ENCODE measurements at places on chromosomes 5 and 9. TPM values are rescaled to one million over a fixed set of nuclear protein-coding genes. Genes with fewer than 3 reads are reported as not detected.

The SLC36A2 gene
- total RNA-seq: not detected

The CDH9 gene
- not detected for total RNA-seq

The GADD45G gene
- 11.4 TPM for total RNA-seq

The NUTM2F gene
- not detected for total RNA-seq

The AGXT2 gene
- total RNA-seq: 55.0 TPM

The C8G gene
- 743 TPM for total RNA-seq

The CDC25C gene
- total RNA-seq: 0.18 TPM

The UBE2D2 gene
- total RNA-seq: 53.0 TPM

The CDH12 gene
- not detected for total RNA-seq

The ACTBL2 gene
- total RNA-seq: not detected

The SMIM15 gene
- total RNA-seq: 43.0 TPM

DNA sequence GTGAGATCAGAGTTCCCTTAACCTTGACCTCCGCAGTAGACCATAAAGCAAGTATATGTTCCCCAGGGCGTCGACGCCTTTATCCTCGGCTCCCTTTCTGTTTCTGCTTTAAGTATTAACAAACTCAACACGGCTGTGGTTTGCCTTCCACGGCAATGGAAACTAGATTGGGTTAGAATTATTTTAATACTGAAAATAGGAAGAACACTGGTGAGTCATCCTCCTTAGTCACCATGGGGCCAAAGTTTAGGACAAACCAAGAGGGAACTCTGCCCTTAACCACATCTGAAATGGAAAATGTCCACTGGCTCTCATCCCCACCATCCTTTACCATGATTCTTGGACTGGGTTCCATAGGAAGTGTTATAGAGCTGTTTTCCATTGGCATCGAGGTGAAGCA lies 386.1 kb downstream of the ACTL7B start:
- DNase-seq: no peak

DNA sequence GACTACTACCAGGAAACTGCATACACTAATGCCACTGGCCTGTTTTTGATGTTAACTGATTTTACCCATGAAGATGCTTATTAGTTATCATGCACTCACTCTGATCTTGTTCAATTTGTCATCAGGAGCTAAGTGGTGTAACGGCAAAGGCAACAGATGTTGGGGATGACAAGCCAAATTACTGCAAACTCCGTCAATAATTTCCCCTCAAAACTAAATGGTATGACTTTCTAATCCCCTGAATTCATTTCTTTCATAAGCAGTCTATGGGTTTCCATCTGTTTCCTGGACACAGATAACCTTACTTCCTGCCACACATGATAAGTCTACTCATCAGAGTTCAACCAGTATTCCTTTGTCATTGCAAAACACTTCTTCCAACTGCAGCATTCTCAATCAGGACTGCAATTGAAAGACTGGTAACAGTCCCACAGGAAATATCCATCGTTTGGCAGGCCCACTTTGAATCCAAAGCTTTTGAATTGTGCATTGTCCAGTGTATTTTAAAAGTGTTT lies 96.2 kb upstream of the SMC2 start:
- DNase-seq: no peak

GRCh38 chr5:167247816-167248215 lies 1043.6 kb upstream of the WWC1 start:
- no peak for DNase-seq

- DNase-seq: no peak
Observed at GRCh38 chr5:37871023-37871815, 31.4 kb upstream of the GDNF start.

DNA sequence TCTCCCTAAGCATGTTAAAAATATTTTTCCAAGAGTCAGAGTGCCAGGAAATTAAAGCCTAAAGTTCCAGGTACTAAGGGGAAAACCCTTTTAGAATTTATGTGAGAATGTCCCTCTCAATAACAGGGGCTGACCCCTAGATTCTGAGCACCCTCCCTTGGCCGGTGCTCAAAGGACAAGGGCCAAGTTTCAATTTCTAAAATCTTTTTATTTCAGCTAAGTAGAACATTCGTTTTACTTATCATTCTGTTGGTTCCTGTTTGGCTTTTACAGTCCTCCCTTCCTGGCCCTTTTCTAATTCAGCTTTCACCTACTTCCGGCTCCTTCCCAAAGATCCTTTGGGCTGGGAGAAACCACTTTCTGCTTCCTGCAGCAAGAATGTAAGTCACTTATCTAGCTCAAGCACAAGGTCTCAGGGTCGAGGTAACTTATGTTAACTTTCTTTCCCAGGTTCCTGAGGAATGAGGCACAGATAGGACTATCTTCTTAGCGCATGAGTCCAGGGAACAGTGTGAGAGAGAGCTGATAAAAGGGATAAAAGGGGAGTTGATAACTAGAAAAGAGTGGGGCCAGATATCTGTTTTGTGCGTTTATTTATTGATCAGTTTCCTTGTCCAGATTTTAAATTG lies 34.6 kb upstream of the F2RL2 start:
- DNase-seq: no peak

DNA sequence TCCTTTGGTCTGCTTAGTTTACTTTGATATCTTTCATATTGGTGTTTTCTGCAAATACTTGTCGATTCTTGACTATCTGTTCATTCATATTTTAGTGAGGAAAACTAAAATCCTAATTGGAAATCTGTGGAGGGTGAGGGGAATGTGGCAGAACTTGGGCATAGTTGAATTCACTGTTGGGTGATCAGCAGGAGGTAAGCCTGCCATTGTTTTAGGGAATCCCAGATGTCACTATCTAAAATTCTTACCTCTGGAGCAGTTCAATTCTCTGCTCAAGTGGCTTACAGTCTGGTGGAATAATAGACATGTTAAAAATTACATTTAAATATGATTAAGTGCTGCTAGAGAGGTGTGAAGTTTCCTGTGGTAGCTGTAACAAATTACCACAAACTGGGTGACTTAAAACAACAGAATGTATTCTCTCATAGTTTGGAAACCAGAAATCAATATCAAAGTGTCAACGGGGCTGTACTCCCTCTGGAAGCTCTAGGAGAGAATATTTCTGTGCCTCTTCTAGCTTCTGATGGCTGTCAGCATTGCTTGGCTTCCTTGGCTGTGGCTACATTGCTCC lies 90.3 kb upstream of the GCNT4 start:
- no peak for DNase-seq

DNA sequence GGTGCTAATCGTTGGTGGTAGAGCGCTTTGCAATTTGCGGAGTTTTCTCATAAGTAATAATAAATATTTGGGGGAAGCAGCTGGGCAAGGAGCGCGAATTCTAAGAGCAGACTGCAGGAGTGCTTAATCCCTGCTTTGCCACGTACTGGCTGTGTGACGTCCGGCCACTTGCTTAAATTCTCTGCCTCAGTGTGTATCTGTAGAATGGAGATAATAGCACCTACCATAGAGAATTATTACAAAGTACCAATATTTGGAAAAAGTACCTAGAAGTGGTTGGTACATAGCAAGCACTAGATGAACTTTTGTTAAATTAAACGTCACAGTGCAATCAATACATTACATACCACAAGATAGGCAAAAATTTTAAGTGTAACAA lies 598 bp upstream of the TMED7 start:
- no peak for DNase-seq

GRCh38 chr9:113179839-113180238 lies 29.0 kb downstream of the SLC31A2 start:
- no peak for DNase-seq

GRCh38 chr9:133842721-133843227 lies 104.6 kb upstream of the SARDH start:
- no peak for DNase-seq

- DNase-seq: no peak
Observed at GRCh38 chr9:122446819-122447484, 30.8 kb downstream of the OR1J1 start.

- no peak for DNase-seq
Observed at GRCh38 chr5:39176759-39177630, 42.4 kb downstream of the FYB1 start.

DNA sequence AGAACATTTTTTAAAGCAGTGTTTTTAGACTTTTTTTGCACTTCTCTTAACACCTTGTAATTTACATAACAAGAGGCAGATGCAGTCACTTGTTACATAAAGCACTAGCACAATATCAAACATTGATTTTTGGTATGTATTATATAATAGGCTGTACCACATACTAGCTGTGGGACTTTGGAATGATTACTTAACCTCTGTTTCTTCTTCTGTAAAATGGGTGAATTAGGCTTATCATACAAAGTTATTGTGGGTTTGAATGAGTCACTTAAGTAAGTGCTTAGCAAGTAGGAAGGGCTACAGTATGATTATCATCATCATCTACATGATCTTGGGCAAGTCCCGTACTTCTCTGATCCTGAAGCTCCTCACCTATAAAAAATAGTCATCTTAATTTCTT lies 2.1 kb downstream of the FAM81B start:
- DNase-seq: no peak

DNA sequence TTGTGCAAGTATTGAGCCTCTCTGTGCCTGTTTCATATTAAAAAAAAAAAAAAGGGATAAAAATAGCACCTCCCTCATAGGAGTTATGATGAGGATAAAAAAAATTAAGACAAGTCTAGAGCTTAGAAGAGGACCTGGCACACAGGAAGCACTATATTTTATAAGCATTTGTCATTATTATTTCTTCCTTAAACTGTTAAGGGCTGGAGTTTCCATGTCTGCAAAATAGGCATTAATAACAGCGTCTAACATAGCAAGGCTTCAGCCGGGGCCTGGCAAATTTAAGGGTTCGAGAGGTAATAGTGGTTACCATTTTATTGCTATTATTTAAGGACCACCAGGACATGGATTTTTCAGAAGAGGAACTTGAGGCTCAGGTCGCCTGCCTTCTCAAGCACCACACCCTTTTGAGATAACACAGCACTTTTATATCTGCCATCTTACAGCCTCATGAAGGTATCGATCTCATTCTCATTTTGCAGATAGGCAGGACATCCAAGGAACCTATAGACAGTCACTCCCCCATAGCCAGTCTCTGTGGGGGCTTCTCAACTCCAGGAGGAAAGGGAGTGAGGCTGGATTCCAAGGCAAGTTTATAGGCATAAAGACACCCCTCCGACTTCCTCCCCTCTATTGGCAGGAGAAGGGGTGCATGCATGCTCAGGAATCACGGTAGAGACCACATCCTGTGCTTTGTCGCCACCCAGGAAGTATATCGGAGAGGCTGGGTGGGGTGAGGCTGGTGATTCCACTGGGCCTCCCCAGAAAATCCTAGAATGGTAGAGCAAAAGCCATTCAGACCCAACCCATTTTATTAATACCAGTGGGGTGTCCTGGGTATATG lies 2.4 kb downstream of the ANXA6 start:
- DNase-seq: no peak

DNA sequence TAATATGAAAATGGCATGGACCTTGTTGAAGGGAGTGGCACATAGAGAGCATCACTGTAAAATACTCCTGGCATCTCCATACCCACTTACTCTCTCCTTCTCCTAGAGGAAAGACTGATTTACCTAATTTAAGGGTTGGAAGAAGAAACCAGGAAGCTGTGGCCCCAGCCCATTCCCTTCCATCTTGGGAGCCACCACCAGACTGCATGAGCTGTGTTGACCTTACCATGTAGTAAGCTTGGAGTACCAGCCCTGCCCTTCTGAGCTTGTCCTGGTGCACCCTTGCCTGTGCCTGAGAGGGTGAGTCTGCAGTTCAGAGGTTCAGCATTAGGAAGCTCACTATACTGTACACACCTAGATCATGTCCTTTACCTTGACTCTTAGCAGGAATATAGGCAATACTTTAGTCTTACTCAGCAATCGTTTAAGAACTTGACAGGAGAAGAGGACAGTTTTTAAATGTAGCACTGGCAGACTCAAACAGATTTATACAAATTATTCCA lies 35.7 kb upstream of the HMGCS1 start:
- no peak for DNase-seq

GRCh38 chr9:104961238-104961637 lies 33.3 kb upstream of the ABCA1 start:
- DNase-seq: no peak

- no peak for DNase-seq
Observed at GRCh38 chr9:126297661-126298060, 29.0 kb upstream of the MVB12B start.

DNA sequence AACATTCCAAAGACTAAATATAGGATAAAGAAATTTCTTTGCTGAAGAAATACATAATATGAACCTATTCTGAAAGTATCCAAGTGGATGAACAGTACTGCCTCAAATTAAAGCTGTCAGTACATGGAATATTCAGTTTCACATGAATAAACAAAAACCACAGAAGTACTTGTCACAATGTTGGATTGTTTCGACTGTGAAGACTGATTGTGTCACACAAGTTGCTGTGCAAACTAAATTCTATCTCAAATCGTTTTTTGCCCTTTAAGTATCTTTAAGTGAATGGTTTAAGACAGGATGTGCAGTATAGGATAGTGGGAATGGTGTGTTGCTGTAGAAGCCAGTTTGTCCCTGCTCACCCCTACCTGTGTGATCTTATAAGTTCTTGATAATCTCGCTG lies 137.4 kb upstream of the OTULINL start:
- DNase-seq: no peak

GRCh38 chr9:98287384-98287783 lies 31.9 kb upstream of the TBC1D2 start:
- no peak for DNase-seq

- no peak for DNase-seq
Observed at GRCh38 chr5:107058803-107059202, 611.9 kb downstream of the EFNA5 start.

GRCh38 chr5:69136293-69136692 lies 30.7 kb upstream of the CCNB1 start:
- DNase-seq: no peak

GRCh38 chr5:38554403-38554802 lies 2.0 kb downstream of the LIFR start:
- DNase-seq: no peak

DNA sequence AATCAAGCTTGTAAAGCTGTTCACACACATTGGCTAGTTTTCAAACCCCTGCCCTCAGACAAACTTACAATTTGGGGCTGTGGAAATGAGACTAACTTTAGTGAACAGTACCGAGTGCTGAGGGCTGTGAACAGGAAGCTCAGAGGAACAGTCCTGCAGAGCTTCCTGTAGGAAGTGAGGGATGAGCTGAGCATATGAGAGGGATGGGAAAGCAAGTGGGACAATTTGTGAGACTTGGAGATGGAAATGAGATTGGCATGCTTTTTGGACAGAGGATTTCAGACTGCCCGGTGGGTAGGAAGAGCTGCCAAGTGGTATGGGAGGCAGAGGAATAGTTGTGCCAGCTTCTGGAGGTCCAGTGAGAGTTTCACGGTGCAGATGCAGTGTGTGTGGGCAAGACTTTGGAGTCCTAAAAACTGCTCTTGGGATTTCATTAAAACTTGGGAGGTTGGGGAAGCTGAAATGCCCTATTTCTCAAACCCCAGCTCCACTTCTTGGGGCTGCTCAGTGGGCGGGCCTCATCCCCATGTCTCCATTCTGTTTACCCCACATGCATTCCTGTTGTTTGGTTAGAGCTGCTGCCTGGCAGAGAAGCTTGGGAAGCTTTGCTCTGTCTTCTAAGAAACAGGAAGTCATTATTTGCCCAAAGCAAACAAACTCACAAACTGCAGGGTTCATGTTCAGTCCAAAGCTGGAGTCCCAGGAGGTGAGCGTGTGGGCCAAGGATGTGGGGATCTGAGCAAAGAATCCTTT lies 267.5 kb downstream of the ZSWIM6 start:
- DNase-seq: no peak

Data from right lobe of liver (tissue), 6 donors.